ENCODE measurements at places on chromosomes 1 and 21.

GRCh38 chr1:3625151-3625907 lies 514 bp downstream of the TPRG1L start:
- DNase-seq = no peak

GRCh38 chr1:107620753-107621152 lies 344.2 kb downstream of the VAV3 start:
- DNase-seq = no peak

GRCh38 chr1:107689733-107690132 lies 275.2 kb downstream of the VAV3 start:
- DNase-seq = no peak

DNA sequence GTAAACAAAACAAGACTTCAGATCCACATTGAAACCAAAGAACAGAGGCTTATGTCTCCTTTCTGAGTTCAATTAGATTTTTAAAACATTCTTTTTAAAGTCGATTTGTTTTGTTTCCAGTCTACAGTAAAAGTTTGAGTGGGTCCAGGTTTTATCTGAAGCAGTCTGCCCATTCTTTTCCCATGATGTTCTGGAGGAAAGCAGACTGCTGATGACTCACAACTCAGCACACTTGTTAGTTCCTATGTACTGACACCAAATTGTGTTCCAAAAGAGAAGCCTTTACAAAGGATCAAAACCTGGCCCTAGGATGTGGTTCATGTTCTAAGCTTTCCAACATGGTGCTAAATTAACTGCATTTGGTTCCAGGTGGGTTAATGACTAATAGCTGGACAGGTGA lies 11.4 kb upstream of the CCN1 start:
- no peak for DNase-seq

GRCh38 chr1:155890251-155890650 lies 20.9 kb downstream of the RIT1 start:
- DNase-seq = no peak

GRCh38 chr1:12125422-12126355 lies 41.1 kb upstream of the TNFRSF1B start:
- no peak for DNase-seq

DNA sequence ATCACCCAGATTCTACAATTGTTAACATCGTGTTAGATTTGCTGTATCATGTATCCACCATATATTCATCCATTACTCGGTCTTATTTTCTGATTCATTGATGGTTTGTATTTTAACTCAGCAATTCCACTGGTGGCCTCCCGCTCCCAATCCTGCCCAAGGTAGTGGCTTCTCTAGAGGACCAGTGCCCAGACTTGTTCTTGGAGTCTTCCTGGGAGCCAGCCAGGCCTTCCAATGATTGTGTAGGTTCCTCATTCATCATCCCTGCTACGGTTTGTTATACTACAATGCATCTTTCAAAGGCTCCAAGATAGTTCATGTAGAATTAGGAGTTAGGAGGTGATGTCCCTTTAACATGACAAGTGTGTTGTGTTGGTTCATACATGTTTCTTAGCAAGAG lies 451.1 kb downstream of the SETD4 start:
- no peak for DNase-seq

- DNase-seq = no peak
Observed at GRCh38 chr1:173213665-173214064, 6.5 kb upstream of the TNFSF4 start.

DNA sequence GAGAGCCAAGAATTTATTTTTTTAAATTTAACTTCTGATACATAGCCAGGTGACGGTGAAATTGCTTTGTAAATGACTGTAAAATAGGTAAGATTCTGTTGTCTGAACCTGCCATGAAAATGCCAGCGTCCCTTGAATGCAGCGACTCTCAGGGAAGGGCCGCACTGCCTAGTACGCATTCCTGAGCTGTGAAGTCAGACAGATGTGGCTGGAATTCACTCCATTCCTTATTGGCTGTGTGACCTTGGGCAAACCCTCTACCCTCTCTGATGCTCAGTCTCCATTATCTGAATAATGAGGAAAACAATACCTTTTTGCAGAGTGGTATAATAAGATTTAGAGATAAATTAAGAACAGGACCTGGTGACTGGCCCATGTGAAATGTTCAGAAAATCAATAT lies 167.1 kb upstream of the DAB1 start:
- no peak for DNase-seq

GRCh38 chr1:18922319-18922726 lies 20.0 kb upstream of the ALDH4A1 start:
- no peak for DNase-seq

- DNase-seq = no peak
Observed at GRCh38 chr1:234573711-234574299, 36.2 kb downstream of the IRF2BP2 start.

DNA sequence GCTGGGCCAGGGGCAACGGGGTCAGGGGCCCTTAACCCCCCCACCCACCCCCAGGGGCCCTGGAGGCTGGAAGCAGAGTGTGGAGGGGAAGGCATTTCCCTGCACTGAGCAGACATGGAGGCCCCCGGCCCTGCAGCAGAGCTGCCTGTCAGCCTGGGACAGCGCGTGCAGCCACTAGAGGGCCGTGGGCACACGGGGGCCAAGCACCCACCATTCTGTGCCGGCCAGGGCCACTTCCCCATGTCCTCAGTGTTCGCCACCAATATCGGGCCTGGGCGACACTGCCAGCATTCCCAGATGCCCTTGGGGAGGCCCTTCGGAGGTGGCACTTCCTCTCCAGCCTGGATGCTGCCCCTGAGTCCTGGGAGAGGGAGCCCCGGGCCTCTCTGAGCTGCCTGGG lies 23.2 kb upstream of the ARHGEF16 start:
- DNase-seq = no peak

GRCh38 chr1:56429288-56429687 lies 150.1 kb downstream of the PLPP3 start:
- DNase-seq = no peak

- no peak for DNase-seq
Observed at GRCh38 chr1:235532360-235532759, 28.1 kb upstream of the B3GALNT2 start.

GRCh38 chr1:91402023-91402422 lies 2.6 kb downstream of the HFM1 start:
- DNase-seq = no peak

DNA sequence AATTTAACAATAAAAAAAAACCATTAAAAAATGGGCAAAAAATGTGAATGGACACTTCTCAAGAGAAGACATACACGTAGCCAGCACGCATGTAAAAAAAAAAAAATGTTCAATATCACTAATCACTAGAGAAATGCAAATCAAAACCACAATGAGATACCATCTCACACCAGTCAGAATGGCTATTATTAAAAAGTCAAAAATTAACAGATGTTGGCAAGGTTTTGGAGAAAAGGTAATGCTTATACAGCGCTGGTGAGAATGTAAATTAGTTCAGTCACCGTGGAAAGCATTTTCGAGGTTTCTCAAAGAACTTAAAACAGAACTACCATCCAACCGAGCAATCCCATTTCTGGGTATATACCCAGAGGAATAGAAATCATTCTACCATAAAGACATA lies 1091.5 kb upstream of the B3GALT2 start:
- no peak for DNase-seq

DNA sequence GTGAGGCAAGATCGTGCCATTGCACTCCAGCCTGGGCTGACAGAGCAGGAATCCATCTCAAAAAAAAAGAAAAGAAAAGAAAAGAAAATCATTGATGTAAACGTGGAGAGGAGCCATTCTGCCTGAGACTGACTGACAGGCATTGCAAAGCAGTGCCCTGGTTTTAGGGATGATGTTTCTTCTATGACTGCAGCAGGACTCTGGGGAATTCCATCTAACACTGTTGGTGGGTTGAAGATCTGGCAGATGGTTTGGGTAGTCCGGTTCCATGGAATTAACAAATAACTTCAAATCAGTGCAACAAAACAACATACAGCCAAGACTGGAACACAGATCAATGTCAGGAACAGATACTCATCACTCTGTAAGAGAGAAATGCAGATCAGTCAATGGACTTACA lies 17.8 kb upstream of the LAMC2 start:
- no peak for DNase-seq

DNA sequence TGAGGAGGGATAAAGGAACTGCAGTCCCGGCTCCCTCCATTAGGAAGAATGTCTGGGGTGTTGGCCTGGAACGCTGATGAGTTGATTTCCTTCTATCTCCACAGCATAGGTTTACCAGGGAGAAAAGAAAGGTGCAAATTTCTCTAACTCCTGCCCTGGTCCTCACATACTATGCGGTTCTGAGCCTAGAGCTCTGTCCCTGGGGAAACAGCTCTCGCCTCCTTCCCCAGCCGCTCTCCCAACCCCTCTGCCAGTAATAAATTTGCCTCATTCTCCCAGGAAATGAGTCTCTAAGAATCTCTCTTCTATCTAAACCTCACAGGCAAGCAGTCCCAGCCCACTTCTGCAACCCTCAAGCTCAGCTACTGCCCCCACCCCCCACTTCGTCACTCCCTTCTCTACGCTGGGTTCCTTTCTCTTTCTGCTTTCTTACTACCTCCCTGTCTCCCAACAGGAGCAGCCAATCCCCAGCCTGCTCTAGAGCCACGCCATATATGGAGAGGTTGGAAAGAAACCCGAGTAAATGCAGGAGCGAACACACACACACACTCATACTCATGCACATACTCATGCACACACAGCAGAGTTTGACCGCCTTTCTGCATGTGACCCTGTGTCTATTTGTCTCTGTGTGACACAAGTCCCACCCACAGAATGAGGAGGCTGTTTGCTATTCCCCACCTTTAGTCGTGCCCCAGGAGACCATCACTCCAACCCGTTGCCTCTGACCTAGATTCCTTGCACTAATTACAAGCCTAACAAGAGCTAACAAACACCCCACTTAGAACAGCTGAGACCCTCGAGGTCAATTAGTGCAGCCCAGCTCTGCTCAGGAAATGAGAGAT lies 13.4 kb downstream of the PLEKHO1 start:
- no peak for DNase-seq

DNA sequence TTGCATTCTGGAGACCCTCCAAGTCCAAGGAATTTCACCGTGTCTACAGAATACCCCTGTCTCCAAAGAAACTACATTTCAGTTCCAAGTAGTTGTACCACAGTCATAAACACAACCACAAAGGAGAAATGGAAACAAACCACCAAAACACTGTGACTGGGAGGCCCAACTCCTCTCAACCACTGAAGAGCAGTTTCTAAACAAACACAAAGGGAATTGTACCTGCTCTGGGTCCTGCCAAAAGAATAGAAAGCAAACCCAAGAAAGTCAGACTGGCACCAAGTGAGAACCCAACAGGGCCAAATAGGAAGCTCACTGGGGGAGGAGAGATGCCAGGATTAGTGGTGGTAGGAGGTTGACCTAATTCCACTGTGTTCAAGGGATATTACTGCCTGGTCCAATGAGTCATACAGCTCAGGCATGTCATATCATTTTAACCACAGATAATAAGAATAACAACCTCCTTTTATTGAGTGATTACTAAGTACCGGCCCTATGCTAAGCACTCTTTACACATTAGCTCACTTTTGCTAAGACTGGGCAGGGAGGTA lies 123.9 kb upstream of the PPP2R5A start:
- DNase-seq = no peak

GRCh38 chr1:37177230-37177864 lies 143.0 kb upstream of the GRIK3 start:
- no peak for DNase-seq

GRCh38 chr1:25728301-25728935 lies 71.6 kb upstream of the SELENON start:
- no peak for DNase-seq

GRCh38 chr21:28687586-28687985 lies 305.1 kb downstream of the LTN1 start:
- no peak for DNase-seq
